SW 1271 (cell line): ENCODE measurements at places on chromosomes 11 and 22.

DNA sequence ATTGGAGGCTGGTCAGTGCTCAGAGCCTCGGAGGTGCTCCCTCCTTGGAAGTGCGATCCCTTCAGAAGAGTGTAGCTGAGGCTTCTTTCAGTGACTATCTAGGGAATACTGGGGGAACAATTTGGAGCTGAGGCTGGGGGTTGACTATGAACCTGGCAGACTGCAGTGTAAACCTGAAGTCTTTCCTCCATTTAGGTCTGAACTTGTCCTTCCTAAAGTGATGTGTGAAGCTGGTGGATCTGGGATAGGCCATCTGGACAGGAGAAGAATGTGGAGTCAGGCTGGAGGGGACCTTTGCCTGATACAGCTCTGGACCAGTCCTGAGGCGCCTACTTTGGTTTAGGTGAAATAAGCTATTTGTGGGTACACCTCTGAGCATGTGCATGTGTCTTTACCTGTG lies 3.5 kb upstream of the INSC start:
- DNase-seq: no peak

DNA sequence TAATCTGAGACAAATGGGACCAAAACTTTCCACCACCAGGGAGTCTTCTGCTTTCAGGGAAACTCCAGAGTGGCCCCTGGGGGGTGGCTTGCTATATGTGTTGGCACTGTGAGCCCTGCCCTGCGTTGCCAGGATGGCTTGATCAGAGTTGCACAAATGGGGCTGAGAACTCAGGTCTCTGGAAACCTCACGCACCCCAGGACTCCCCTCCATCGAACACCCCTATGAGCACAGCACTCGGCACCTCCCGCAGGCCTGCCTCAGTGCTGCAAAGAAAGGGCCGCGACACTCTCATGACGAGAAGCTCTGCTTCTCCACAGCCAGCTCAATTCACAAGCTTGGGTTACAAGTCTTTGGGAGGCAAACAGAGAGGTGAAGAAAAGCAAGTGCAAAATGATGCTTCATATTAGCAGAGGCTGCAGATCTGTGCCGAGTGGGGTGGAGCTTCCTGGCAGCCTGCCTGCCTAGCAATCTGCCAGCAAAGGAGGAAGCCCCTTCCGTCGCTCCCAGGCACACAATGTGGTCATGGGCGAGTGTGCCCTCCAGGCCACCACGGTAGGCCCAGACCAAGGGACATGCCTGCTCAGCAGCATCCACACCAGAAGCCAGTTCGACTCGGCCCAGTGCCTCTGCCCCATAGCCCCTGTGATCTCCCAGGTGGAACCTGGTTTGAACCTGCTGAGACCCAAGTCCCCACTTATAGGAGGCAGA lies 55.7 kb downstream of the MYH9 start:
- no peak for DNase-seq

- no peak for DNase-seq
Observed at GRCh38 chr11:83862691-83863090, 576.5 kb upstream of the CCDC90B start.

DNA sequence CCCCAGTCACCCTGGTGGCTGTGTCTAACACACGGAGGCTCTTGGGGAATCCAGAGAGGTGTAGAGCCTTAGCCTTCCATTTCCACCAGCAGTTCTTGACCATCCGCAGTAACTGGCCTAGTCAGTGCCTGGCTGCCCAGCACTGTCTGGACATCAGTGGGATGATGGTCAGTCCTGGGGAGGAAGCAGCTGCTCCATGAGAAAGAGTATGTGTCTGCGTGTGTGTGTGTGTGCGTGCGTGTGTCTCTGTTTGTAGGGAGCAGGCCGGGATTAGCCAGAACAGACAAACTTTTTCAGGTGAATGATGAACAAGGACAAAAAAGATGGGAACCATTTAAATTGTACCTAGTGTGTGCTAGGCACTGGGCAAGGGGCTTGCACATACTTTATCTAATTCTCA lies 109.3 kb upstream of the SYT13 start:
- DNase-seq: no peak

DNA sequence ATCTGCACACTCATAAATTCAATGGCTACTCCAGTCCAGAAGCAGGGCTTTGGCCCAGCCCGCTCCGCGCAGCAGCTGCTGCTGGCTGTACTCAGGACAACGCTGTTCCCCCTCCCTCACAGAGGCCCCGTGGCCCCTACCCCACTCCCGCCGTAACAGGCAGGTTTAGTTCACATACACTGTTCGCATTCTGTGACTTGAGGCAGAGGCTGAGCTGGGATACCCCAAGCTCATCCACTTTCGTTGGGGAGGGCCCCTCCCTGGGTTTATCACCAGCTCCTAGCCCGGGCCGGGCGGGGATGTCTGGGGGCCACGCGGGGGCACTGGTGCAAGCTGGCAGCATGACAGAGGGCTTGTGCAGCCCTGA lies 52.4 kb downstream of the SYT13 start:
- DNase-seq: no peak

DNA sequence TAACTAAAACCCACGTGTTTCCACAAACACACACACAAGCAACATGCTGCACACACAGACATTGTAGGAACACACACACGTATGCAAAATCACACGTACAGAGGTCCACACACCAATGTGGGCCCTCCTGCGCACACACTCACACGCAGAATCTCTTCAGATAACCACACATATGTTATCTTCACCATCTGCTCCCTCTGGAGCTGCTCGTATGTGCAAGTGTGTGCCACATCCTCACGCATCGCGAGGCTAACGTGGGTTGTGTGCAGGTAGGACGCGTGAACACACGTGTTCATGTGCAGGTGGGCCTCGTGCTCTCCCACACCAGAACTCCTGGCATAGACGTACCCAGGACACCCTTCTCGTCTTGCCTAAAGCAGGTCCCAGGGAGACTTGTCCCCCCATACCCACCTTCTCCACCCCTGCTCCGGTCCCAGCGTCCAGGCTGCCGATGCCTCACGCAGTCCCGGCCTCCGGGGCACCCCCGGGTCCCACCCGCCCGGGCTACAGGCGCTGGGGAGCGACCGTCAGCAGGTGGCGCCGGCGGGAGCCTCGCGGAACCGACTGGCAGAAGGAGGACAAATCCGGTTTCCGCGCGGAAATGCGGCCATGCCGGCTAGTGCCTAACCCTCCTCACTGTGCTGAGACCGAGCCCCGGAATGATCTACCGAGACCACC lies 10.3 kb upstream of the IGSF9B start:
- no peak for DNase-seq

GRCh38 chr11:33930317-33931021 lies 38.6 kb upstream of the LMO2 start:
- DNase-seq: no peak

DNA sequence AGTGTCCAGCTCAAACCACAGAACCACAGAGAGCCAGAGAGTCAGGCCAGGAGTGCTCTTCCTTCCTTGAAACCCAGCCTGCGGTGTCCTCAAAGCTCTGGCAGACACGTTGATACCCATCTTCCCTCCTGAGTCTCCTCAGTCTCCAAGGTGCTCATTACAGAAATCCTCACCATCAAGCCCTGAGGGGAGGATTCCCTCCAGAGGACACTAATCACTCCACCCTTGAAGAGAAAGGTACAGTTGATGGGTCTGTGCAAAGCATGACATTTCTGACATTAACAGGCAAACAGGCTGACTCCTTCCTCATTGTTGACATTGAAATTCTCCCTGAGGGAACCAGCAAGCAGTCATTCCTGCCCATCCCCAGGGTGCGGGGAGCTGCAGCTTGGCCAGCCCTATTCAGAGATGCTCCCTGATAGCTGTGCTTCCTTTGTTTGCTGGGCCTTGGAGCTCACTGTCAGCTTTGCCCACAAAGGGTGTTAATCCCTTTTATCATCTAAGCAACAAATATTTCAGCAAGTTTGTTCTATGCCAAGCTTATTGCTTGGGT lies 101.7 kb upstream of the CSNK2A3 start:
- no peak for DNase-seq

DNA sequence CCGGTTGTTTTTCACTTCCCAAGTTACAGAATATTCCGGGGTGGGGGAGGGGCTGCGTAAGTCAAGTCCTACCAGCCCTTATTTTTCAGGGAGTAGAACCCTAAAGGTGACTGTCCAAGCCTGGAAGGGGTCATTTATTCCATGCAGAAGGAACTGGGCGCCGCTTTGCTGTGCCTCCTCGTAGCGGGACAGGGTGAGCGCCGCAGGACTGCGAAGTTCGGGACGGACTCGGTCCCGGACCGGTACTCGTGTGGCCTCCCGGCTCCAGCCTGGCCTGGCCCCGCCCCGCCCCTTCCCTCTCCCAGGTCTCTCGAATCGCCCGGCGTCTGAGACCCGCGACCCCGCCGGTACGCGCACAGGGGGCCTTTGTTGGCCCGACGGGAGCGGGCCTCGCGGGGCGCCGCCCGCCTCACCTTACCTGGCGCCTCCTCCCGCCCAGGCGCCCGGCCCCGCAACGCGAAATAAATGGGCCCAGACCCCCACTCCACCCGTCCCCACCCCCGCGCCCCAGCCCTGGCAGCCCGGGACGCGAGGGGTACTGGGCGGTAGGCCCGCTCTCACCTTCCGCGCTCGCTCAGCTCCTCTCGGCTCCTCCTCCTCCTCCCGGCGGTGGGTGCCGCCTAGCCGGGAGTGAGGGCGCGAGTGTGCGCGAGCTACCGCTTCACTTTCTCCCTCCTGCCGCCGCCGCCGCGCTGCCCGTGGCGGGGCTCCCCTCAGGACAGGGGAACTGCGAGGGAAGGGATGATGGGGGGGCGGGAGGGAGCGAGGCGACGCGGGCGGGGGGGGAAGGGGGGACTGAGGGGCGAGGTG lies 698 bp downstream of the PAK1 start:
- no peak for DNase-seq

GRCh38 chr11:110069158-110069737 lies 23.9 kb upstream of the ZC3H12C start:
- DNase-seq: peak; percentile 50
